ENCODE measurements at places on chromosomes 5 and 9. TPM values are rescaled to one million over a fixed set of nuclear protein-coding genes. Genes with fewer than 3 reads are reported as not detected.
A peak's percentile ranks its signal among the peaks of the same experiment; 100 is the strongest.

DNA sequence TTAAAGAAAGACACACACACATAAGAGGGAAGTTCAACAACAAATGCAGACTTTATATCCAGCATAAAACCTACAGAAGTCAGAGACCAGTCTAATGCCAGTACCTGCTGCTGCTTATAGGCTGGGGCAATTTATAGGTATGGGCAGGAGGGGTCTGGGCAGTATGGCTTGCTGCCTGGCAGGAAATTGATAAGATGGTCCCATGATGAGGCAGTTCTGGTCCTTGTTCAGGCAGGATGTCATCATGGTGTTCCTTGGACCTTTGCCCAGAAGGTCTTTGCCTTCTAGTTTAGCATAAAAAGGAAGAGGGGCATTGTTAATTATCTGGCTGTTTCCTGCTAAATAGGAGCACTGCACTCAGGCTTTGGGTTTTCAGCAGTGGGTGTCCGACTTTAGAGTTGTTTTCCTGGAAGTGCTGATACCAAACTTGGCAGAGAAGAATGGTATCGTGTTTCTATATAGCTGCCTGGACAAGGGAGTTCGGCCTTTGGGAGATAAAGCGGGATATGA lies 10.4 kb upstream of the PDCD1LG2 start:
- DNase-seq = peak; percentile 70

GRCh38 chr5:162888268-162888667 lies 549.1 kb upstream of the CCNG1 start:
- DNase-seq = no peak

DNA sequence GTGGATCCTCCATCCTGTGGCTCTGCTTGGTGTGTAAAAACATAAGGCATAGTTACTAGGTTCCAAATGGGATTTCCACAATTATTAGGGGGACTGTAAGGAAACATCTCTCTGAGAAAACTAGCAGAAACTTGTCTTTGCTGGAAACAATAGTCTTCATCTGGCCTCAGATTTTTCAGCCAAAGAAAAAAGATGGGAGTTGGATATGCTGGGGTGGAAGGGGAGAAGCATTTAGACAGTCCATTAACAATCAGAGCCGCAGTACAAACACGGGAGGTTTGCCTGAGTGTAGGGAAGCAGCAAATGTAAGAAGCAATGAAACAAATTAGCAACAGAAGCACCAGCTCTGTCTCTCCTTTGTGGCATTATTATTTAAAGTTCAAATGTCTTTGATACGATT lies 402.7 kb upstream of the ZNF608 start:
- no peak for DNase-seq

The OR1N1 gene
- not detected for total RNA-seq

The TPRN gene
- total RNA-seq = 30.9 TPM

The C9 gene
- total RNA-seq = not detected

The DBH gene
- total RNA-seq = not detected
